Neural crest cell (in vitro differentiated cells): ENCODE measurements at places on chromosomes 11 and 22. TPM values are rescaled to one million over a fixed set of nuclear protein-coding genes. Genes with fewer than 3 reads are reported as not detected.

- no peaks in the 10 kb centered on the region for H3K36me3 ChIP-seq
- no peak overlapping the region for H3K27ac ChIP-seq
- DNase-seq, result no peak
- peaks cover 34% of the 10 kb centered on the region for H3K27me3 ChIP-seq
Measured at GRCh38 chr11:65150509-65151299, 16.4 kb upstream of the SYVN1 start.

DNA sequence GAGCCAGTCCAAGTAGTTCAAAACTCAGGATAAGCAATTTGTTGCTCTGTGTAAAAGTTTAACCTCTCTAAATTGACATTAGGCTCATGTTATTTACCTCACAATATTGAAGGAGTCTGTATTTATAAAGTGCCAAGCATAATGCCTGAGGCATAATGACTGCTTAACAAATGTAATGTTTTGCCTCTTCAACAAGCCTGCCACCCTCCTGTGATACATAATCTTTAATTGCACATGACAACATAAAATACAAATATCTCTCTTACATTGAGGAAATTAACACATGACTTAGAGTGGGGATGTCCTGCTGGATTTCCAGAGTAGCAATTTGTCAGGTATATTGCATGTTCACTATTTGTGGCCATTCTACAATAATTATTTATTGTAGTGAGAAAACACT, 469.2 kb upstream of the ANO5 start:
- H3K27me3 ChIP-seq, result no peaks in the 10 kb centered on the region
- DNase-seq, result no peak
- H3K4me3 ChIP-seq, result no peak overlapping the region

KCNK4 gene
- total RNA-seq, result not detected in 2 replicates

- H3K27me3 ChIP-seq, result peaks cover 2% of the 10 kb centered on the region
- peaks cover 8% of the 10 kb centered on the region for H3K4me1 ChIP-seq
- DNase-seq, result no peak
- no peaks in the 10 kb centered on the region for H3K36me3 ChIP-seq
- no peak overlapping the region for H3K4me3 ChIP-seq
- no peak overlapping the region for H3K27ac ChIP-seq
Measured at GRCh38 chr11:134876226-134876625, 464.2 kb upstream of the B3GAT1 start.

DNA sequence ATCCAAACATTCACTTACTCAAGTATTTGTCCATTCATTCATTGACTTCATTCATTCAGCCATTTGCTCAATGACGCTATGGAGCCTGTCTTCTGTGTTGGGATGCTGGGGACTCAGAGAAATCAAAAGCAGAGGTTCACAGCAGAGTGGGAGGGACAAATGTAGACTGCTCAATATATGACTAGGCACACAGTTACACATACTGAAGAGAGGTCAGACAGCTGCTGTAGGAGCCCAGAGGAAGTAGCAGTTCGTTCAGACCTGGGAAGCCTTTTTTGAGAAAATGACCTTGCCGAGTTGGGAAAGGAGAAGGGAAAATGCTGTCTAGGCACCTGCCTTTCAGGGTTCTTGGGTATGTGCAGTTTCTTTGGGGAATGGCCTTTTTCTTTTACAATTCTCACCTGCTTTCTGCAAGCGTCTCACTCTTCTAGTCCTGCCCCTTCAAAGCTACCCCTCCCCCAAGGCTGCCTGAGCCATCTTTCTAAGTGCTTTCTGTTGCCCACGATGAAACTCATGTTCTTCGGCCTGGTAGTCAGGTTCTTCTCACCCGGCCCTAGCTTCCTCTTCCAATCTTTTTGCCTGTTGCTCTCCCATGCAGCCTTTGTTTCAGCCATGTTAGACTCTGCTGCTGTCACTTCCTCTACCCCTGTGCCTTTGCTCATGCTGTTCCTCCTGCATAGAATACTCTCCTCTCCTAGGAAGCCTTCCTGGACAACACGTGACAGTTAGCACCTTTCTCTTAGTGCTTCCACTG, 4.2 kb upstream of the UVRAG start:
- DNase-seq, result no peak
- no peaks in the 10 kb centered on the region for H3K36me3 ChIP-seq
- H3K27ac ChIP-seq, result no peak overlapping the region

CD3G gene
- not detected in 2 replicates for total RNA-seq

MFRP gene
- total RNA-seq, result not detected in 2 replicates

CHRM4 gene
- 0.37 and 0.39 TPM in 2 replicates for total RNA-seq

GRCh38 chr11:111406589-111406988, 27.5 kb upstream of the POU2AF1 start:
- no peak for DNase-seq
- no peaks in the 10 kb centered on the region for H3K4me1 ChIP-seq
- H3K4me3 ChIP-seq, result no peak overlapping the region
- H3K27me3 ChIP-seq, result peaks cover 4% of the 10 kb centered on the region
- no peak overlapping the region for H3K27ac ChIP-seq

DNA sequence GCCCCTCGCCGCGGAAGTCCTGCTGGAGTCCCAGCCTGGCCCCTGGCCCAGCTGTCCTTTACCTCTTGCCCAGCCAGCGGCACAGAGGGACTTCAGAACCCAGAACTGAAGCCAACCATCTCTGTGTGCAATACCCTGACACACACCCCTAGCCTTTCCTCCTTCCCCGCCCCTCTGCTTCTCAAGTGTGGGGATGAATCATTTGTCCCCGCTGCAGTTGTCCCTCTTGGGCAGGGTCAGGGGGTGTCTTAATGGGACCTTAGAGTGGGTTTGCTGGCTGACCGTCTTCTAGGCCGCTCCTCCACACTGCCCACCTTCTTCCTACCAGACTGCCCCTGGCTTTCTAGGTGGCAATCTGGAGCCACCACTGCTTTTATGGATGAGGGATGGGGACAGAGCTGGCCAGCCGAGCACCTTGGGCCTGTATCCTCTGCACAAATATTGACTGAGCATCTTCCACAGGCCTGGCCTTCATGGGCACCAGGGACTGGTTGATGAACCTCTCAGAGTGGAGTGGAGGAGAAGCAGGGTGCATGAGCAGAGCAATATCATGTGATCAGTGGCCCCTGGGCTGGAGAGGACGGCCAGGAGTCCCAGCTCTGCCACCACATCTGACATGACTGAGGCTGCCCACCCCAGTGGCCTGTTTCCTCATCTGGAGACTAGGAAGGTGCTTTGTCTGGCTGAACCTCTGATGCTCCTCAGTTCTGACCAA, 668 bp upstream of the CHST1 start:
- peaks cover 36% of the 10 kb centered on the region for H3K4me1 ChIP-seq
- H3K4me3 ChIP-seq, result peak overlapping the region; percentile 84
- no peak overlapping the region for H3K27ac ChIP-seq
- H3K27me3 ChIP-seq, result peaks cover 61% of the 10 kb centered on the region
- H3K36me3 ChIP-seq, result no peaks in the 10 kb centered on the region

GLB1L3 gene
- total RNA-seq, result 0.14 and 0.28 TPM in 2 replicates

DNA sequence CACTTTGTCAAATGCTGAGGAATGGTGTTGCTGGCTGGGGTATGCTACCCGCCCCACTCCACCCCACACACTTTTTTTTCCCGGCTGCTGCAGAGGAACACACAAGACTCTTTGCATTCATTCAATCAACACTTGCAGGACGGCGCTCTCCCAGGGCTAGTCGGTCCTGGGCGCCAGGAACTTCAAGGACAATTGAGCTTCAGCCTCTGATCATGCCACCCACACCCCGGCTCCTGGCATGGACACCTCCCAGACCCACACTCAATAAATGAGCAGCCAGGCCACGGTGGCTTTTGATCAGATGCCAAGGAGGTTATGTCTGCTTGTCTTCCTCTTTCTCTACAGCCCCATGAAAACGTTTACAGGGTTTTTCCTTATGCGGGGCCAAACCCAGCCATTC, 19.8 kb downstream of the TPST2 start:
- no peak for DNase-seq
- H3K27ac ChIP-seq, result peak overlapping the region; percentile 58
- peaks cover 3% of the 10 kb centered on the region for H3K27me3 ChIP-seq

DNA sequence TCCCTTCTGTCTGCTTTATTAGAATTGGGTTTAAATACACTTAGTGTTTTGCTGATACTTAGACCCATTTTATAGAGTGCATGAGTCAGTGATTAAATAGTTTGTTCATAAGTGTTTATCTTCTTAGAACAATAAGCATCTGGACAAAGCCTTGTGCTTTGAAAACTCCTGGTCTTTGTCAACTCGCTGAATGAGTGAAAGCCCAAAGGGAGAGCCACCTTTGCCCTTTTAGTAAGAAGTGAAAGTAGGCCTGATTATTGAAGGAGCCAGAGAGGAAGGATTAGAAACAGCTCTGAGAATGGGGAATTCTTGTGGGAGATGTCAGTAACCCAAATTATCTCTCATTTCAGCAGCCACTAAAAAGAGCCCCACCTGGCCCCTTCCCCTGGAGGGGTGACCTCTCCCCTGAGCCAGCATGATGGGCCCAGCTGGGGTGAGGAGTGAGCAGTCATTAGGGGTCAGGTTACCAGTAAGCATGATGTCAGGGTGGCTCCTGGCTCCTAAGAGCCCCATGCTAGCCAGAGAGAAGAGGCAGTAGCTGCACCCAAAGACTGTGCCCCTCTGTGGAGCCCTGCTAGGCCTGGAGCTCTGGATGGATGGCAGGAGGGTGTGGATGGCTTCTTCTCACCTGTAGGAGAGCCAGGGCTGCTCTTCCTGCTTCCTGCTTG, 125.1 kb upstream of the E2F8 start:
- H3K4me1 ChIP-seq, result peaks cover 17% of the 10 kb centered on the region
- DNase-seq, result no peak
- no peak overlapping the region for H3K27ac ChIP-seq
- H3K27me3 ChIP-seq, result peaks cover 2% of the 10 kb centered on the region
- no peak overlapping the region for H3K4me3 ChIP-seq
